Osteocyte (in vitro differentiated cells): ENCODE measurements at places on chromosomes 16 and 17. TPM values are rescaled to one million over a fixed set of nuclear protein-coding genes. Genes with fewer than 3 reads are reported as not detected.

Gene PLA2G10
- total RNA-seq = not detected in 2 replicates

Gene FAM20A
- not detected in 2 replicates for total RNA-seq

Gene CLEC18A
- total RNA-seq = 1.1 and 1.2 TPM in 2 replicates

Gene BAHCC1
- 55.7 and 57.0 TPM in 2 replicates for total RNA-seq

Gene B3GNT9
- total RNA-seq = 44.1 and 44.9 TPM in 2 replicates

Gene C16orf46
- total RNA-seq = 1.5 TPM in 1 of 2 replicates, not detected in the other

Gene PPP1R27
- total RNA-seq = 0.62 TPM in 1 of 2 replicates, not detected in the other

DNA sequence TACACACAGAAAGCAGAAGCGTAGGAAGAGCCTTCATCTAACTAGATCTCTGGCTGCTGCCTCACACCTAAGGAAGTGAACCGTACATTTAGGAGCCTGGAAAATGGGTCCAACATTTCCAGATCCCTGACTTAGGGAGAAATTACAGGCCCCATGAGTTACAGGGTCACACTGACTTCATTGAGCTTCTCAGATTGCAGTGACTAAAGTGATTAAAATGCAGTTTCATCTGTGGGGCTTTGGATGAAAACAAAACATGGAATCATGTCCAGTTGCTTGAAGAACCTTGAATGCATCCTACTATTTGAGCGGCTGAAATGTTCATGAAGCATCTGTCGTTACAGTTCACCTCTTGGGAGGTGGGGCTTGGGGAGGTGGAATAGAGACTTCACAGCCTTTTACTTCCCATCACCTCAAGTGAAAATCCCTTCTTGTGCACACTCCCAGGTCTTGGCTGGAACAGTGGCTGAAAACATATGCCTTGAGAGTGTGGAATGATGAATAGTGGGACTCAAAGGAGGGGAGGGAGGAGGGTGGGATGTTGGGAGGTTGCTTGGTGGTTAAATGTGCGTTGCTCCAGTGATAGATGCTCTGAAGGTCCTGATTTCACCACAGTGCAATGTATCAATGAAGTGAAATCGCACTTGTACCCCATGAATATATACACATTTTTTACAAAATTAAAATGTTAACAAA lies 19.7 kb downstream of the TEKT3 start:
- DNase-seq = no peak

DNA sequence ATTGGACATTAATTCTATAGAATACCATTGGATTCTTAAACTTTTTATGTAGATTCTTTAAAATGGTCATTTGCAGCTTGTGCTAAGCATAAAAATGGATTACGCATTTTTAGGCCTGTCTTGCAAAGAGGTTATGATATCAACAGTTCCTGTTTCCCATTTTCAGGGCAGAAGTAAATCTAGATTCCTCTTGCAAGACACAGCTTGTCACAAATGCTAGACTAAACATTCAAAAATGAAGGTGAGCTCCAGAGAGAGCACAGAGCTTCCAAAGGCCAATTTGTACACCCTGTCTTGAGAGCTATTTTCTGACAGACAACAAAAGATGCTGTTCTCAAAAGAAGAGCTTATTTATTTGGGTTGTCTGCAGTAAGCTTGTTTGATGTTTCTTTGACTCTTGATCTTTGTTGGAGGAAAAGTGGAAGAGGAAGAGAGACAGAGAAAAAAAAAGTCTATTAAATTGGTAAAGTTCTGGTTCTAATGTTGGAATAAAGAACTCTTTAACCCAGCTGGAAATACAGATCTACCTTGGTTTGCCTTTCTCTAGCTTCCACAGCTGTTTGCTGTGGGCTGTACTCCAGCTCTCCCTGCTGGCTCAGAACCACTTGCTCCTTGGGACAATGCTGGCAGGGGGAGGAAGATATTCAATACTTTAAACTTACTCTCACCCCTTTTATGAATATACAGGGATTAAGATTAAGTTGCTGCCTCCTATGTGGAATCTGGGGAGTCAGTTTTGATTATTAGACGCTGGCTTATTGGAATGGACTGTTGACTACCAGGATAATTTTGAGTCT lies 651.8 kb downstream of the CDH11 start:
- DNase-seq = no peak

DNA sequence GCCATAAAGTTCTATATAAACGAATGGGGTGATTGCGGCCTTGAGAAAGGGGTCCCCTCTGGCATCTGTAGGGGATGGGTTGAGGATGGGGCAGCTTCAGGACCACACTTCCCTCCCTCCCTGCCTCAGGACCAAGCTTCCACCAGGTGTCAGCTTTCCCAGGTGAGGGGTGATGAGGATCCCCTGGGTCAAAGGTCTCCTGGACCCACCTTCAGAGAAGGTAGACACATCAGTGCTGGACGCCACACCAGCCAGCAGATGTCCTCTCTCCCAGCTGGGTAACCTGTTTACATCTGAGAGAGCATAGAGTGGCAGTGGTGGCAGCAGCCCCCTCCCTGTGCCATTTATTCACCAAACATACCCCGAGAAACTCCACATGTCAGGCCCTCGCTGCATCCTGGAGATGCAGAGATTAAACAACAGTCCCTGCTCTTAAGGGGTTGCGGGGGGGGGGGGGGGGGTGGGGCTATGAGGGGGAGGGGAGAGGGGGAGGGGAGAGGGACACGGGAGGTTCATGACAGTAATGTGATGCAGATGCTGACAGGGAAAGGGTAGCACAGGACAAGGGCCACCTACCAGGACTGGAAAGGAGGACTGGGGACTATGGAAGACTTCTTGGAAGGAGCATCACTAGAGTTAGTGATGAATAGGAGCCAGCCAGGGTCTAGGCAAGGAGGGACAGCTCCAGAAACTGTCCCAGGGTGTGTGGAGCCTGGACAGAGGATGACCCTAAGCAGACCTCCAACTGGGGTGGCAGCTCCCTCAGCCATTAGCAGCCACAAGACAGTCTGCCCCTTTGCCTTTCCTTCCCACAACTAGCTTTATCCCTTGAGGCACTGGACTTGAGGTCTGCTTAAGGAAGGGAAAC lies 5.0 kb downstream of the PROCA1 start:
- no peak for DNase-seq

- DNase-seq = no peak
Measured at GRCh38 chr16:4909825-4910224, 27.1 kb downstream of the PPL start.

GRCh38 chr16:88503374-88503770 lies 50.3 kb downstream of the ZFPM1 start:
- no peak for DNase-seq
